ENCODE measurements at places on chromosomes 2 and 18. TPM values are rescaled to one million over a fixed set of nuclear protein-coding genes. Genes with fewer than 3 reads are reported as not detected.
A peak's percentile ranks its signal among the peaks of the same experiment; 100 is the strongest.

DNA sequence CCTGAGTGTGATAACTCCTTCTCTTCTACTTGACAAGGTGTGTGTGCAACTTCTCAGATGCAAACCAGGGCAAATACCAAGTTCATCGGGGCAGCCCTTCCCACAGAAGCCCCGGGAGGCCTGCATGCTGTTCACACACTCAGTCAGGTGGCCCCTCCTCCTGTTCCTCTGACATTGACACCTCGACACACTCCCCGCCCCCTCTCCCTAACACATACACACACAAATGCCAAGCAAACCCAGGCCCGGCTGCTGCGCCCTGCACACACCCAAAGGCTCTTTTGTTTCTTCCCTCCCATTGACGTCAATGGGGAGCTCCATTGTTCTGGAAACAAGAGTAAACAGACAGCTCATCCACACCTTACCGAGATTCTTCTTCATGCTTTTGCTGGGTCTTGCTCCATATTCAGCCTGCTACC lies 1.7 kb upstream of the PER2 start:
- peak; percentile 80 for DNase-seq

DNA sequence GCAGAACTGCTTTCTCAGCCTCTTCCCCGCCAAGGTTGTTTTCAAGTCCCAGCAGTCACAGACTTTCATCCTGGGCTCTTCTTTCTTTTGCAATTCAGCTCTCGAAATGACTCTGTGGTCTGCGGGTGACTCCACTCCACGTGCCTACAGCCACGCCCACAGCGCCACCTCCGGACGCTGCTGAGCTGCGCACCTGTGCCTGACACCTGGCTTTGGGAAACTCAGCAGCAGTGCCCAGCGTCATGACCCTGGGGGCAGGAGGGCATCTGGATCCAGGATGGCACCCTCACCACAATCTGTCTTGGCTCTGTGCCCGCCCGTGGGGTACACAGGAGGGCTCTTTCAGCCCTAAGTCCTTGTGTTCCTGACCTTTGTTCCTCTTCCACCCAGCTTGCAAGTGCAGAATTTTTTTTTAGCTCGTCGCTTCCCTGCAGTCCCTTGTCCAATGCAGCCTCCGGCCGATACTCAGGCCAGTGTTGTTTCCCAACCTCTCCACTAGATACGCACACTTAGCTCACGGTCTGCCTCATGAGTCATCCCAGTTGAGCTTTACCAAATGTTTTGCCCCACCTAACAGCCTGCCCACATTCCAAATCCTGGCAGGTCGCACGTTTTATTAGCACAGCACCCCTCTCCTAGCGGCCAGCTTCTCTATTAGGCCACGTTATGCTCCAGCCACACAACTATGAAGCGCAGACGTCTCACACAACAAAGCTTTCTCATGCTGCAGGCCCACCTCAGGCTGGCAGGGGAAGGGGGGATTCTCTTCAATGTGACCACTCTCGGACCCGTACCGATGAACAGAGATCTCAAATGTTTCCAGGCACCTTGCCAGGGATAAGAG lies 6.5 kb upstream of the CAPN10 start:
- DNase-seq, result peak; percentile 89

GRCh38 chr2:174761837-174762236 lies 2.4 kb downstream of the CHRNA1 start:
- no peak for DNase-seq

- no peak for DNase-seq
Measured at GRCh38 chr2:100853909-100854810, 34.2 kb downstream of the NPAS2 start.

DNA sequence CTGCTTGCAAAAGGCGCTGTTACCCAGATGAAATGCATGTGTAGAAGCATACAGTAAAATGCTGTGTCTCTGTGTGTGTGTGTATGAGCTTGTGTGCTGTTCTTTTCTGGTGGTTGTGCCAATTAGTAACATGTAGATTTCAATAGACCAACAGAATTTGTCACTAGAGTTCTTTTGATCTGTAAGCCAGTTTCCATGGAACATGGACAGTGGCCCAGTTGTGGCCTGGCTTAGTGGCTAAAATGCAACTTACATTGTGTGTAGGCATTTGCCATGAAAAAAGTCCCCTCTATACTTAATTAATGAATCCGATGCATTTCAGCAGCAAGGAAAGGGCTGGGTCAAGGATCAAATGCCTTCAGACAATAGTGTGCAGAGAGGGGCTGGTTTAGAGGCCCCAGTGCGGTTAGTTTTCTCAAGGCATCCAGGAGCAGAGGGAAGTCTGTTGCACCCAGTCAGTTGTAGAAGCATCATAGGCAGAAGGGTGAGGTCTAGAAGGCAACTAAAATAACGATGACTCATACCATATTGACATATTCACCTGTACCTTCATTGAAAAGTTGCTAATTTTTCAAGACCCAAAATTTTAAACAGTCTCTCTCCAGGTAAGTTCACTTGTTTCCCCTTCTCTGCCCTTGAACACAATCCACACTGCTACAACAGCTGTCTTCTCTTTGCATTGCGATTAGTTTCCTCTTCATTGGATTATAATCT lies 366.9 kb upstream of the SPRED2 start:
- no peak for DNase-seq

DNA sequence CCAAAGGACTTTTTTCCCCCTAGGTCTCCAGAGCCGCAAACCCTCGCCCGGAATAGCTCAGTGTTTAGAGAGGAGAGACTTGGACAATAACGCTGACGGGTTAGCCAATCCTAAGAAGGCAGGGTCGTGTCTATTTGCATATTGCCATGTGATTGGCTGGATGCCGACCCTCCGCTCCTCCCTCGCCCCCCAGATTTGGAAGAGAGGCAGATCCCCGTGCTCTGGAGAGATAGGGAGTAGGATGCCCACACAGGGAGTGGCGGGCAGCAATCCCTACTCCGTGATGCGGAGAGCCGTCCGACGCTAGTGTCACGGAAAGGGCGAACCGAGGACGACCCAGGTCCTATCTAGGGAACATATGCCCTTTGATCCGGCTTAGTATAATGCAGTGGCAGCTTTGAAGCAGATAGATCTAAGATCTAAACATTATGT lies 1.4 kb downstream of the WNT6 start:
- DNase-seq, result peak; percentile 47

DNA sequence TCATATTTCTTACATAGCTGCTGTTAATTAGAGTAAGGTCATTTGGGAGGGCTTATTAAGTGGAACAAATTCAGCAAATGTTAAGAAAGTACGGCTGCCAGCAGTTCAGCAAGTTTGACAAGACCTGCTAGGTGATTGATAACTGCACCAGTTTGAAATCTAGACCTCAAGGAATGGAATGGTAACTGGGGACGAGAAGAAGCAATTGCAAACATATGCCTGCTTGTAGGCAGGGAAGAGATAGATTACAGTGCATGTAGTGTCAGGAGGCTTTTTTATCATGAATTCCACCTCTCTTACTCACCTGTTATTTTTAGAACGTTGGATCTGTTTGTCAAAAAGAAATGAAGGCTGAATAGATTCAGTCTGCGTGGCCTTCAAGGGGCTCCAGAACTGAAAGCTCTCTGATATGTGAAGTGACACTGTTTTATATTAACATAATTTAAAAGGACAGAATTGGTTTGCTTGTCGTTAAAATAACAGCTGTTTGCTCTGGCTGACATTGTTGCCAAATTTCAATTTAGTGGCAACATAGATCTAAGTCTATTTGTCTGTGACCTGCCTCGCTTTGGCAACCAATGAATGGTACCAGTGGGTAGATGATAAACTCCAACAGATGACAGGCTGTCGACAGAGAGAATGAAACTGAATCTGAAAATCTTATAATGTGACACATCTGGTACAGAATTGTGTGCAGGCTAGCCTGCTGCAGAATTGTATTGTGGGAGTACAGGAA lies 199.3 kb downstream of the ZNF407 start:
- peak; percentile 61 for DNase-seq

- no peak for DNase-seq
Measured at GRCh38 chr2:181789827-181790448, 101.6 kb upstream of the ITPRID2 start.

Gene ZDBF2
- 10.1 TPM for total RNA-seq

Gene VWA3B
- not detected for total RNA-seq

Gene COL4A3
- total RNA-seq, result 30.8 TPM

Gene FSHR
- 0.05 TPM for total RNA-seq
